ENCODE measurements at places on chromosomes 7 and 10.

- no peak for DNase-seq
These were observed 17.5 kb upstream of the GNAT3 start for GRCh38 chr7:80529362-80529761.

DNA sequence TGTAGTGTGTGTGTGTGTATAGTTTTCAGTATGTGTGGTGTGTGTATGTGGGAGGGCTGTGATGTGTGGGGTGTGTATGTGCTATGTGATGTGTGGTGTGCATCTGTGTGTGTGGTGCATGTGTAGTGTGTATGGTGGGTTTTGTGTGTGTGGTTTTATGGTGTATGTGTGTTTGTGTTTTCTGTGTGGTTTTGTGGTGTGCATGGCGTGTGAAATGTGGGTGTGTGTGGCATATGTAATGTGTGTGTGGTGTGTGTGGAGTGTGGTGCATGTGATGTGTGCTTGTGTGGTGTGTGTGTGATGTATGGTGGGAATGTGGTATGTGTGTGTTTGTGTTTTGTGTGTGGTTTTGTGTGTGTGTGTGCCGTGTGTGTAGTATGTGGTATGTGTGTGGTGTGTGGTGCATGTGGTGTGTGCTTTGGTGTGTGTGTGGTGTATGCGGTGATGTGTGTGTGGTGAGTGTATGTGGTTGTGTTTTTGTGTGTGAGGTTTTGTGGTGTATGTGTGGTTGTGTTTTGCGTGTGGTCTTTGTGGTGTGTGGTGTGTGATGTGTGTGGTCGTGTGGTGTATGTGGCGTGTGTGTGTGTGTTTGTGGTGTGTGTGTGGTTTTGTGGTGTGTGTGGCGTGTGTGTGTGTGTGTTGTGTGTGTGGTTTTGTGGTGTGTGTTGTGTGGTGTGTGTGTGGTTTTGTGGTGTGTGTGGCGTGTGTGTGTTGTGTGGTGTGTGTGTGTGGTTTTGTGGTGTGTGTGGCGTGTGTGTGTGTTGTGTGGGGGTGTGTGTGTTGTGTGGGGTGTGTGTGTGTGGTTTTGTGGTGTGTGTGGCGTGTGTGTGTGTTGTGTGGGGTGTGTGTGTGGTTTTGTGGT, 18.0 kb upstream of the PPP2R2D start:
- DNase-seq: no peak

DNA sequence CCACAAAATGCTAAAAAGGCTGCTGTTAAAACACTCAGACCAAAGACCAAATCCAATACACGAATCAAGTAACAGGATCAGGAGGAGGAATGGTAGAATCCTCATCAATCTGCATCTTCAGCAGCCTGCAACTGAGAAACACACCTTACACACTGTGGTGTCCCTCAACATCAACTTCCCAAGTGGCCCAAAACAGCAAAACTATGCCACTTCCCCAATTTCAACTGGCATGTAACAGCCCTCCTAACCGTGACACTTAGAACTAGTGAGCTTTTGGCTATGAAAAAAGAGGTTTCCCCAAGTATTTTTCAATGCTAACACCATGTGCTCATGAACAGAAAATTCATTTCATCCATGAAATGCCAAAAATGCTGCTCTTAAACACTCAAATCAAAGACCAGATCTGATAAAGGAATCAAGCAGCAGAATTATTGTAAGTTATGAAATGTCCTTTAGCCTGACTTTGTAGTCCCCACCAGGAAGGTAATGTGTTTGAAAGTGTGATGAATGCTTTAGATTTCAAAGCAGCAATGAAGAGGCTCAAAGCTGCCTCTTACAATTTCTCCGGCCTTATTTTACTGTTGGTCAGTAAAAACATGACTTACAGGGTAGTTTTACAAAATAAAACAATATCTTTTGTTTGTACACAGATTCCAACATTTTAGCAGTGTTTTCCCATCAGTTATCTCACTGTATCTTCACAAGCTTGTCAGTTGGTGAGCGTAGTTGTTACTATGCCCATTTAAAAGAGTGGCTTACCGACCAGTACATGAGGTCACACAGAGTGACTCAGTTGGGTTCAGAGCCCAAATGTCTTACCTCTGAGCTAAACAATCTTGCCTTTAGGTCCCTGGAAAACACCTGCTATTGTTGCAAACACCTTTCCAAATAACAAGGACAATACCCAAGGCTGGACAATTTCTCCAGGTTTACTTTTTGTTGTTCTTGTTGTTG, 65.7 kb upstream of the ASAH2 start:
- no peak for DNase-seq

DNA sequence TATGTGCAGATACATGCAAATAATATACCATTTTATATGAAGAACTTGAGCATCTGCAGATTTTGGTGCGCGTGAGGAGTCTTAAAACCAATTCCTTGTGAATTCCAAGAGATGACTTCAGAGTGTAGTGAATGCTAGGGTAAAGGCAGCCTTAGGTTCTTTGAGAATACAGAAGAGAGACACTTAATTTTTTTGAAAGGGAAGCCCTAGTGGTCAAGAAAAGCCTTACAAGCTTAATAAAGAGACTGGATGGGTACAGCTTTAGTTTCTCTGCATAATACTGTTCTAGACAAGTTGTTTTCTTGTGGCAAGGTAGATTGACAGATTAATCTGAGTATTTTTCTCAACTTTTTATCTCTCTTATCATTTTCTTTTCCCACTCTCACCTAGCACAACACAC, 636.5 kb downstream of the DNAJB9 start:
- DNase-seq: no peak

GRCh38 chr7:44390701-44391100, 65.3 kb upstream of the CAMK2B start:
- no peak for DNase-seq

DNA sequence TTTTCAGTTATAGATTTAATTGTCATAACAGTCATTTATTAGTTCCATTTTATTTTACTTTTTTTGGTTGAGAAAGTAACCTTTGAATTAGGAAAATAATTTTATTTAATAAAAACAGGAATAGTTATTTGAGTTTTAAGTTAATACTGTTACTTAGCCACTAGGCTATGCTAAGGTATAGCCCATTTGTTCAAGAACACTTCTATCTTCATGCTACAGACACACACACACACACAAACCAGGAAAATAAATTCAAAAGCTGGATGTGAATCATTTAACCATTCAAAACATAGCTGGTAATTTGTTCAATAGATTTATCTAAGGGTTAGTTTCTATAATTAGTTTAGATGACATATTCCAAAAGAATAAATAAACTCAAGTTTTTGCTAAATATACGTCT, 148.4 kb downstream of the RNF133 start:
- DNase-seq: no peak

GRCh38 chr7:36448781-36449379, 59.2 kb downstream of the ANLN start:
- DNase-seq: peak; percentile 67

DNA sequence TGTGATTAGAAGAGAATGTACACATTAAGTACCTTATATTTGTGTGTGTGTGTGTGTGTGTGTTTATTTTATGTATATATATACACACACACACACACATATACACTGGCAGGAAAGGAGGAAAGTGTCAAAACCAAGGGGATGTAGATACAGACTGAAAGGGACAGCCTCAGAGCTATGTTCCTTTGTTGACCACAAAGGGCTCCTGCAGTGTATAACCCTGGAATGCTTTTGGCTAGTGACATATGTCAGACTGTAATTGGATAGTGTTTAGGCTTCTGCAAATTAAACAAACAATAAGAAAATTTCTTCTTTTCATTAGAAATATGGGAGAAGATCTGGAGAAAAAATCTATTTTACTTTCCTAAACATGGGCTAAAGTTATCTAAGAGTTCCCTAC, 15.9 kb downstream of the GBF1 start:
- DNase-seq: peak; percentile 48

- DNase-seq: no peak
These were observed 1101.1 kb downstream of the SORCS3 start for GRCh38 chr10:105742184-105742583.

- peak; percentile 99 for DNase-seq
These were observed 182.8 kb downstream of the ARHGAP12 start for GRCh38 chr10:31745612-31746376.

DNA sequence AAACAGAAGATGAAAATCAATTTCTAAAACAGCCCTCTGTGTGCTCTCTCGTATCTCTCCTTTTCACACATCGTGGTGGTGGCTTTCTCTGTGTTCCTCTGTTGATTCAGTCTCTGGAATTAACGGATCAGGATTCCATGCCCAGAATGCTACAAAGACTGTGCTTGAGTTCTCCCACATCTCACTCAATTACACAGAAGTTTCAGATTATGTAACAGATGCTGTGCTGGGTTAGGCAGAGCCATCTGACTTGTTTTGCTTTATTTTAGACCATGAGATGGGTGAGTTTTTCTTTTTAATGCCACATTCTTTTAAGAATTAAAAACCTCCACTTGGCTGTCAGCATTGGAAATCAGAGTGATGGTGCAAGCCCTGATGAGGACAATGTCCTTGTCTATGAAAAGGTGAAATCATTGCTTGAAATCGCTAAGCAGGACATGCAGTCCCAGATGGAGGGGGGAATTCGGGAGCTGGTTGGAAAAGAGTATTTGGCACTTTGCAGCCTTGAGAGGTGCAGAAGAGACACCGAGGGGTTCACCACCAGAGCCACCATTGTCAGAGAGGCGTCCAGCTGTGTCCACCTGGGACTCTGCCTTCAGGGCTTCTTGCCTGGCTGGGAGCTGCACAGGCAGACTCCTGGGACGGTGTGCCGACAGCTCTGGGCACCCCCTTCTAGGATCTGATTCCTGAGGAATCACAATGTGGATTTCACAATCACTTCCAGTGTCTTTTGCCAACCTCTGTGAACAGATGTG, 80.4 kb downstream of the EGFR start:
- DNase-seq: peak; percentile 51

DNA sequence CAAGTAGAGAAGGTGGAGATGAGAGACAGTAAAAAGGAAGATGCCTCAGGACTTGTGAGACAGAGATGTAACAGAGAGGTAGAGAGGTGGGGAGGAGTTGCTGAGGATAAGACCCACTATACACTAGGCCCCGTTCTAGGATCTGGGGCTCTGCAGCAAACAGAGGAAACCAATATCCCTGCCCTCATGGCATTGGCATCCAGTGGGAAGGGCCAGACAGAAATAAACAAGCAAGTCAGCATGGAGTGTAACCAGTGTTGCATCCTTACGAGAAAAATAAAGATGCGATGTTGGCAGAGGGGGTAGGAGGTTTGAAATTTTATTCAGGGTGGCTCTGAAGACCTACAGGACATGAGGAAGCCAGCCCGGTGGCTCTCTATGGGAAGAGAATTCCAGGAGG, 22.0 kb upstream of the EEPD1 start:
- DNase-seq: peak; percentile 14

DNA sequence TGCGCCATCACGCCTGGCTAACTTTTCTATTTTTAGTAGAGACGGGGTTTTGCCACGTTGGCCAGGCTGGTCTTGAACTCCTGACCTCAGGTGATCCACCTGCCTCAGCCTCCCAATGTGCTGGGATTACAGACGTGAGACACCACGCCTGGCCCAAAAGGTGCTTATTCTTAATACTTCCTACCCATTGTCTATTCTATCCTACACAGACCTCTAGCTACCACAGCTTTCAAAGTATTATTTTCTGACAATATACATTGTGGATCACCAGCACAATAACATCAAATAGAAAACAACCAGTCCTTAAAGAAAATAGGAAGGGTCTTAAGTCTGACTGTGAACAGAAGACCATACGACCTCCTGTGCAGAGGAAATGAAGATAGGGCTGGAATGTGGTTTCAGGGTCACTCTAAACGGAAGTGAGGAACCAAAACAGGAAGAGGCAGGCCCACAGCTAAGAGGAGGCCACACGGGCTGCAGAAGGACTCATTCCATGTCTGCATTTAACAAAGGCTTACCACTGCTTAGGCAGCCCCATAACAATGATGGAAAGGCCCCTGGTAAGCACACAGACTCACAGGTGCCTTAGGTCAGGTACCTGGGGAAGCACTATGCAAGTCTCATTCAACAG, 115.2 kb downstream of the ZFAND4 start:
- no peak for DNase-seq

DNA sequence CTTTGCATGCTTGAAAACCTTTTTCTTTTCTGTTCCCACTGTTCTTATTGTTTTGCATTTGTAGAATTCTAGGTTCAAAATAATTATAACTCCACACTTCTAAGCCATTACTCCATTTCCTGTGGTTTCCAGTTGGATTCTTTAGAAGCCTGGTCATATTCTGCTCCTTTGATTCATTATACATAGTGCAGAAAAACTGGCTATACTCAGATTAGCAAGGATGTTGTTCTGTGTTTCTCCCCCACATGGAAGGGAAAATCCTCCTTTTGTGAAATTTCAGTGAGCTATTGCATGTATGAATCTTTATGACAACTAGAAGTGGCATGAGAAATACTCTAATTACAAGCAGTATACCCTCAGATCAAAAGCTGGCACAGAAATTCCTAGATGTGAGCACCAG, 79.5 kb downstream of the SLC13A1 start:
- DNase-seq: peak; percentile 72

GRCh38 chr10:75662715-75663114, 231.3 kb downstream of the LRMDA start:
- DNase-seq: no peak

DNA sequence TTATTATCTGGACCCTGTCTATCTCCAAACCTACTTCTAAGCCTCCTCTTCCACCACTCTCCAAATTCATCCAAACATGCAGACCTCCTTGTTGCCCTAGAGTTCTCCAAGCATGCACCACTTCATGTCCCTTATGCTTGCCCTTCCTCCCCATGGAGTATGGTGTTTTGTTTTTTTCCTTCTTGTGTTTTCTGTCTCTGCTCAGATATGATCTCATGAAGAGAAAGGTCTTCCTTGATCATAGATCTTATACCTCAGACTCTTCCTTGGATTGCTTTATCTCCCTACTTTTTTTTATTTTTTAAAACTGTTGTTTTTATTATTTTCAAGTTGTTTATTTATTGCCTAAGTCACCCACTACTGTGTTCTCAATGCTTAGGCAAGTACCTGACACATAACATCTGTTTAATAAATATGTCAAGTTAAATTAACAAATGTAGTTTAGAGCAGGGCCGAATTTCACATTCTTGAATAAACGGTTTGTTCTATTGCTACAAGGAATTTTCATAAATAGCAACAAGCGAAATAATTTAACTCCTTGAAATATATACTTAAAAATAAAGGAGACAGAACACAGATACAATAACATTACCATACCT, 84.5 kb downstream of the HGF start:
- no peak for DNase-seq

- peak; percentile 82 for DNase-seq
These were observed 37.7 kb downstream of the LRMDA start for GRCh38 chr10:75469006-75469616.

All from LHCN-M2 (cell line).